ENCODE measurements at places on chromosomes 12 and 14. TPM values are rescaled to one million over a fixed set of nuclear protein-coding genes. Genes with fewer than 3 reads are reported as not detected.

The OTOGL gene
- total RNA-seq, result 0.04 TPM

The PSME1 gene
- 163 TPM for total RNA-seq

The CIDEB gene
- 0.14 TPM for total RNA-seq

The DBX2 gene
- not detected for total RNA-seq

The C12orf75 gene
- 136 TPM for total RNA-seq

The ZNF385A gene
- 18.4 TPM for total RNA-seq

The COX8C gene
- not detected for total RNA-seq

The MUCL1 gene
- total RNA-seq, result not detected

The ACRBP gene
- 0.21 TPM for total RNA-seq

The PLCZ1 gene
- total RNA-seq, result not detected

The RHOJ gene
- total RNA-seq, result not detected

The SRSF9 gene
- 227 TPM for total RNA-seq

The CDK4 gene
- total RNA-seq, result 248 TPM

The TSHR gene
- total RNA-seq, result not detected

The CPNE6 gene
- not detected for total RNA-seq

The PRPH gene
- total RNA-seq, result 0.83 TPM

The RNU4-1 gene
- total RNA-seq, result not detected

The SIX6 gene
- total RNA-seq, result not detected

The CYP46A1 gene
- 0.12 TPM for total RNA-seq

The KLRC2 gene
- total RNA-seq, result 1.5 TPM

The ST8SIA1 gene
- 0.11 TPM for total RNA-seq

The KRT73 gene
- not detected for total RNA-seq

The MMP19 gene
- total RNA-seq, result 0.13 TPM

The LETMD1 gene
- total RNA-seq, result 28.8 TPM
